ENCODE measurements at places on chromosomes 1 and 21. TPM values are rescaled to one million over a fixed set of nuclear protein-coding genes. Genes with fewer than 3 reads are reported as not detected.

Gene METTL13
- 13.0 TPM for total RNA-seq

GRCh38 chr1:193520472-193520871 is 334.1 kb upstream of the B3GALT2 start:
- no peak for DNase-seq

Gene LMX1A
- not detected for total RNA-seq

Gene OR10Z1
- not detected for total RNA-seq

DNA sequence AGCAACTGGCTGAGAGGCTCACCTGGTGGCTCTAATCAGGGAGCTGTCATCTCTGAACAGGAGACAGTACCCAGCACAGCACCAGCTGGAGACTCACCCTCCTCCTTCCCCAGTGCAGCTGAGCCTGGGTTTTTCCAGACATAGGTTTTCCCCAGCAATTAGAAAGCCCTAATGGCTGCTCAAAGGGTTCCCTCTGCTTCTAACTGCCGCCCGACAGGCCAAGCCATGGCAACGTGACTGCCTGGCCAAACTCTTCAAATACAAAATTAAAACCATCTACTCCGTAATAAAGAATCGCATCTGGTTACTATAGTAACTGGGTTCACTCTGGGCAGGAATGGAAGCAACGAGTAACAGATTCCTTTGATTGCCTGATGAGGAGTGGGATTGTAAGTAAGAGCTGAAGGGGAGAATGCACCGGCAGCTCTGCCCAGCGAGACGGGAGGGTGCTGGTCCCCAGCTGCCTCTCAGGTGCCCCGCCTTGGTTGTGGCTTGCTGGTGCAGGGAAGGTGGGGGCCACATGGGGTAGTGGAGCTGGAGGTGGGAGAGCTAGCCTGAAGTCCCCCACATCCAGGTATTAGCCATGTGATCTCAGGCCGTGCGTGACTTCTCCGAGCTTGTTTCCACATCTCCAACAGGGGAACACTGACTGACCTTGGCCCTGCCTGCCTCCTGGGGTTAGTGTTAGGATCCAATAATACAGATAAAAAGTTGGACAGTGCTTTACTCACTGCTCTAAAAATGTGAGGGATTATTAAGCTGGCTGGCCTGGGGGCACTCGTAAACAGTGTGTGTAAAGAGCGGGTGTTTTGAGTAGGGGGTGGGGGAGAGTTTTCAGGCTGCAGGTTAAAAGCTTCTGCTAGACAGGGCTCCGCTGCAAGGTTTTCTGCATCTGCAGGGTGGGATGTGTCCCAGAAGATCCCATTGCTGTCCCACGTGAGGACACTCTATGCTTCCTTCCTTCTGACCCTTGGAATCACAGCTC is 94.2 kb downstream of the KCNN3 start:
- DNase-seq, result no peak

- no peak for DNase-seq
These were observed 112.8 kb upstream of the USP25 start for GRCh38 chr21:15616864-15617574.

DNA sequence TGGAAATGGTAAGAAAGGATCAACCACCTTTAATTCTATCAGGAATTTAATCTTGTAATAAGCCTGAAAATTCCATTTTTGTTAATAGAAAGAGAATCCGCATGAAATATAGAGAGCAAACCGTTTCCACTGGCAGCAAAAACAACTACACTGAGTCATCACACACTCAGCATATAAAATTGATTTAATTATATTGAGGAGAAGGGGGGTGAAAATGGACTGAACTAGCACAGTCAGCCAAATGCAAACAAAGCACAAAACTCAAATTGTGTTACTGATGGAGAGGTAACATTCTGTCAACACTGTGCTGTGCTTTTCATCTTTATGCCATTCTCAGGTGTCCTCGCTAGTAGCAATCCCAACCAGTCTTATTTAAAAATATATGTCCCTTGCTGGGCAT is 1583.9 kb downstream of the MRPL39 start:
- DNase-seq, result no peak

Gene MATN1
- total RNA-seq, result under 0.01 TPM

DNA sequence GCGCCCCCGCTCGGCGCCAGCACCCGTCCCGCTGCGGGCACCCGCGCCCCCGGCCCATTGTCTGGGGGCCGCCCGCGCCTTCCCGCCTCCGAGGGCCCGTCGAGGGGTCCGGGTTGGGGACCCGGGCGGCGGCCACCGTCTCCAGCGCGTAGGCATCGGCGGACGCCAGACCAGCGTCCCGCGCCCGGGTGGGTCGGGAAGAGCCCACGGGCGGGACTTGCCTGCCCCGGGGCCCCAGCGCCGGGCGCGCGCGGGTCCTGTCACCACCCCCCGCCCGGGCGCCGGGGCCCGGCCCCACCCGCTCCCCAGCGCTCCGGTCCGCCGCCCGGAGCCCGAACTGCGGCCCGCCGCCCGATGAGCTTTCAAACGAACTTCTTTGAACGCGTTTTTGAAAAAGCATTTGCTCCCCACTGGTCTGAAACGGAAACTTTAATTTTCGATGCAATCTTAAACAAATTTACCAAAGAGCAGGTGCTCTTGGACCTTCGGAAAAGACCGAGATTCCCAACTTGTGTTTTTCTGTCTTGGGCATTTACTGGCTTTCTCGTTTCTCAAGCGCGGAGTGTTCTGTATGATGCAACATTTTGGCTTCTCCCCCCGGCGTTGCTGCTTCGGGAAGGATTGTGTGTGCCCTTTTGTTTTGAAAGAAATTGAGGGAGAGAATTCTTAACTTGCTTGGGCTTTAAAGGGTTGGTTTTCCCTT is 615 bp downstream of the CLIC4 start:
- DNase-seq, result peak; percentile 44

DNA sequence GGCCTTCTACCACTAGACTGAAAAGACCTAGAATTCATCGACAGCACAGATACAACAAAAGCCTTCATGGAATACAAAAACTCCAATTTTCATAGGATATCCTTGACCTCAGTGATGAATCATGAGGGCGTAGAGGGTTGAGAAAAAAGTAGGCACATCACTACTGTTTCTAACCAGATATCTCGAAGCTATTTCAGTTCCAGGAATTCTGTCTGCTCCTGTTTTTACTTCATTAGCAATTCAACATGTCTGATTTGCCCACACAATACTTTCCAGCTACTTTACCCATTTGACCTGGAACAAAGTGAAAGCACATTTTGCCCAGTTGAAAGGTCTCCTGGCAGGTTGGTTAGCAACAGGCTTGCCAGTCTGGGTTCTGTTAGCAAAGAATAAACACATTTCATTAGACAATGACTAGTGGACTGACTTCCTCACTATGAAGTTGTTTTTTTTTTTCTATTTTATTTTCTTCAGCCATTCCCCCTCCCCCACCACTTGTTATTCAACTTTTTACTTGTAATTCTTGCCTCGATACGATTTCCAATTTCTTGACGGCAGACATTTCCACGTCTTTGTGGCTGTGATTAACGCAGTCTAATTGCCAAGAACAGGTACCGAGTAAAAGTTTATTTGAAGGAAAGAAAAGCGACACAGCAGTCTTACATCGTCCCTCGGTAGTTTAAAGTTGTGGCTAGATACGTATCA is 4.0 kb upstream of the ZBTB18 start:
- peak; percentile 75 for DNase-seq

DNA sequence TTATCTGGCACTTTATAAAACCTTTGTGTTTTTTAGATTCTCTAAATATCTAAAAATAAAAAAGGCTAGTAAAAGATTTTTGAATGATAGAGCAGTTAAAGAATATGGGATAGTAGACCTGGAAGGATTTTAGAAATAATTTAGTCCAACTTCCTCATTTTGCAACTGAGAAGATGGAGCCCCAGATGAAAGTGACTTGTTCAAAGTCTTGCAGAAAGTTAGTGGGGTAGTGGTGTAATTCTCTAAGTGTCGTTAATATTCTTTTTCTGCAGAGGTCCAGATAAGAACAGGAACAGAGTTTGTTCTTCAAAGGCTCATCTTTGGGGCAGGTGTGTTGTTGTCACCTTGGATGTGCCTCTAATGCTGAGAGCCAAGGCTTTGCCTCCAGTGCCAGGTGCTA is 159.5 kb downstream of the DISC1 start:
- no peak for DNase-seq

Gene GPR25
- total RNA-seq, result not detected

Gene SERPINC1
- not detected for total RNA-seq

All from osteoblast (primary cell).